Glomerular endothelial cell (primary cell): ENCODE measurements at places on chromosomes 16 and 17.

GRCh38 chr17:13362341-13363122 is 239.2 kb downstream of the HS3ST3A1 start:
- DNase-seq = no peak

DNA sequence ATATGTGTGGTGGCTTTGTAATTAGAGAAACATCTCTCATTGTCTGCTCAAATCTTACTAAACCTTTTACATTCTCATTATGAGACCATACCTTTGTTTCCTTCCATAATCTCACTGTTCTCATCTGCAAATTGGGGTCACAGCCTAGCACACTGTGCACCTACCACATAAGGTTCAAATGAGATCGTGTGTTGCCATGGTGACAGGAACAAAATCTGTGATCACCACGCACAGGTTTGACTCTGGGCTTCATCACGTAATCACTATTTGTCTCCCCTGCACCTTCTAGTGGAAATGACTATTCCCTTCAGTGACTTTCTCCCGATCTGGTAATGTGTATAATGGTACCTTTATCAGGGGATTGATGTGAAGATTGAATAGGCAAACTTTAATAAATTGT is 26.1 kb downstream of the CDH8 start:
- DNase-seq = no peak

DNA sequence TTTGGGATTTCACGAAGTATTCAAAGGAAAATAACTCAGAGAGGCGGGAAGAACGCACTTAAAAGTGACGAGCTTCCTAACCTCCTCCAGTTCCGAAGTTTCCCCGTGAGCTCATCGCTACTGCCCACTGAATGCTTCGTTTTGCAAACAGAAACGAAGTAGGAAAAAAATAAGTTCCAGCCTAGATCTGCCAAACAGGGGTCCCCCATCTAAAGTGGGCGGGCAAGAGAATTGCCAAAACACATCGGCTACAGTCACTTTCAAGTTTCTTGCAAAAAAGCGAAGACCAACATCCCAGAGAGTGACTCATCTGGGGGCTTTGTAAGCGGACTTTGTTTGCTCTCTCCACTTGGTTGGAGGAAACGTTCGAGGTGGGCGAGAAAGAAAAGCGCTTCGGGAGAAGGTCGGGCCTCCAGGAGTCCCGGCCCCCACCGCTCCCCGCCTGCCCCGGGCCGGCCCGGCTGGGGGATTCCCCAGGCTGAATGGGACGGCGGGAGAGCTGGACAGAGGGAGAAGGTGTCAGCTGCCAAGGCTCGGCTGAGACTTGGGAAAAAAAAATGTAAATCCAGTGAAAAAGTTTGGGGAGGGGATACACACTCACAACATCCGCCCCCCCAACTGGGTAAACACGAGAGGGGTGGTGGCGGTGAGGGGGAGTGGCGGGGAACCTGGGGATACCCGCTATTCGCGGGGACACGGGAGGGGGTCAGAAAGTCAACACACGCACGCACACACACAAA is 1.0 kb downstream of the VEZF1 start:
- DNase-seq = no peak

GRCh38 chr17:80133626-80133970 is 13.3 kb downstream of the EIF4A3 start:
- DNase-seq = no peak
